ENCODE measurements at places on chromosomes 4 and X. TPM values are rescaled to one million over a fixed set of nuclear protein-coding genes. Genes with fewer than 3 reads are reported as not detected.

ZCCHC18 gene
- 1.4 TPM for total RNA-seq

CHIC1 gene
- 6.0 TPM for total RNA-seq

TAF1 gene
- 51.5 TPM for total RNA-seq

POU3F4 gene
- total RNA-seq: not detected

VCX gene
- total RNA-seq: not detected

TMPRSS11A gene
- not detected for total RNA-seq

CCDC158 gene
- not detected for total RNA-seq

FATE1 gene
- total RNA-seq: not detected

ARMCX2 gene
- 23.8 TPM for total RNA-seq

SATL1 gene
- not detected for total RNA-seq

KLF3 gene
- total RNA-seq: 9.6 TPM

FRMD7 gene
- total RNA-seq: not detected

FAM241A gene
- total RNA-seq: 4.2 TPM

MFAP3L gene
- 1.2 TPM for total RNA-seq

KLHL4 gene
- not detected for total RNA-seq

PRRG3 gene
- not detected for total RNA-seq

AREG gene
- total RNA-seq: 7.5 TPM

CXCL10 gene
- total RNA-seq: 0.62 TPM

F8A3 gene
- total RNA-seq: 0.23 TPM

EXOC1L gene
- not detected for total RNA-seq

TKTL2 gene
- not detected for total RNA-seq

AVPR2 gene
- not detected for total RNA-seq

HCCS gene
- 32.5 TPM for total RNA-seq

EGF gene
- not detected for total RNA-seq

NXF2 gene
- not detected for total RNA-seq

GABRG1 gene
- not detected for total RNA-seq

ADGRG2 gene
- total RNA-seq: 0.12 TPM

SPON2 gene
- 8.2 TPM for total RNA-seq

ALAS2 gene
- total RNA-seq: not detected

PDE6B gene
- 18.9 TPM for total RNA-seq

TCEAL7 gene
- not detected for total RNA-seq

ZMAT1 gene
- total RNA-seq: 7.8 TPM

Data from activated T-cell treated with anti-CD3 and anti-CD28 coated beads, Interleukin-2, amount 50 U/mL, for 72 hours (primary cell).